ENCODE measurements at places on chromosomes 16 and 17.

GRCh38 chr16:9847146-9847545 lies 335.1 kb downstream of the GRIN2A start:
- DNase-seq, result no peak

DNA sequence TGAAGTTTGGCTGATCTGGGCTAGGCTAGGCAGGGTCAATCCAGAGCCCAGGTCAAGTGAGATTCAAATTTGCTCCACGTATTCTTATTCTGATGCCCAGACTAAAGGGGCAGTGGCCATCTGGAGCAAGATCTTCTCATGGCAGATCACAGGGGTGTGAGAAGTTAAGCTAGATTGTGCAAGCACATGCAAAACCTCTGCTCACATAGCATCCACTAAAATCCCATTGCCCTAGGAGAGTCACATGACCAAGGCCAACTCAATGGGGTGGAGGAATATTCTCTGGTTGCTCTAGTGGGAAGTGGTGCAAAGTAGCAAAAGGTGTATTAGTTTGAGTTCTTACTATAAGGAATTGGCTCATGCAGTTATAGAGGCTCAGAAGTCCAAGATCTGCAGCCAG lies 318.4 kb upstream of the ASIC2 start:
- no peak for DNase-seq

GRCh38 chr16:2298621-2299020 lies 30.7 kb upstream of the RNPS1 start:
- no peak for DNase-seq

- DNase-seq, result no peak
Measured at GRCh38 chr17:192666-193425, 11.4 kb upstream of the DOC2B start.

DNA sequence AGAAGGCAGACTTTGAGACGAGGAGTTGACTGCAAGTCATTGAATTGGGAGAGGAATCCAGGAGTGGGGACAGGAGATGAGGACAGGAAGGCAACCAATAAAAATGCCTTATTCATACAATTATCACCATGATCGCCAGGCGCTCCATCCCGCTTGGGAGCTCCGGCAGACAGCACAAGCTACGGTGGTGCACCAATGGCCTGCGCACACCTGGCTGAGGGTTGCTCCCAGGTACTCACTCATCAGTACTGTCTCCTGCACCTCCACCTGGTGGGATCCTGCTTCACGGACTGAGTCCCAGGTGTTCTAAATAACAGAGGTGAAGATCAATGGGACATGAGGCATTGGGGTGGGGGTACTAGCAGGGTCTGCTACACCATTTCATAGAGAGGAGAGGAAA lies 160.0 kb upstream of the TNRC6C start:
- DNase-seq, result no peak

DNA sequence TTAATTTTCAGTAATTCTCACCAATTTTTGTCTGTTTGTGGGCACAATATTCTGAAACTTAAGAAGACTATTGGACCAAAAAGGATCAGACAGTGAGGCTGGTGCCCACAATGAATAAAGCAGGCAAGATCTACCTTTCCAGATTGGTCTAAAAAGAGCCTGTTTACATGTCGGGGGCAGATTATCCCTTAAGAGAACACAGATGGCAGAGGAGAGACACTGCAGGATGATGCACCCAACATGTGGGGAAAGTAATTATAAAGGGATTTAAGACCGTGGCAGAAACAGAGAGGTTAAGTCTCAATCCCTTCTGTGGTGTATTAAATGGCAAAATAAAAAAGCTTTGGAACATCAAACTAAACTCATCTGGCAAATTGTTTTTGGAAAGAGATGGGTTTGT lies 331.8 kb upstream of the CDH11 start:
- no peak for DNase-seq

- no peak for DNase-seq
Measured at GRCh38 chr17:43553573-43553972, 7.4 kb upstream of the ETV4 start.

DNA sequence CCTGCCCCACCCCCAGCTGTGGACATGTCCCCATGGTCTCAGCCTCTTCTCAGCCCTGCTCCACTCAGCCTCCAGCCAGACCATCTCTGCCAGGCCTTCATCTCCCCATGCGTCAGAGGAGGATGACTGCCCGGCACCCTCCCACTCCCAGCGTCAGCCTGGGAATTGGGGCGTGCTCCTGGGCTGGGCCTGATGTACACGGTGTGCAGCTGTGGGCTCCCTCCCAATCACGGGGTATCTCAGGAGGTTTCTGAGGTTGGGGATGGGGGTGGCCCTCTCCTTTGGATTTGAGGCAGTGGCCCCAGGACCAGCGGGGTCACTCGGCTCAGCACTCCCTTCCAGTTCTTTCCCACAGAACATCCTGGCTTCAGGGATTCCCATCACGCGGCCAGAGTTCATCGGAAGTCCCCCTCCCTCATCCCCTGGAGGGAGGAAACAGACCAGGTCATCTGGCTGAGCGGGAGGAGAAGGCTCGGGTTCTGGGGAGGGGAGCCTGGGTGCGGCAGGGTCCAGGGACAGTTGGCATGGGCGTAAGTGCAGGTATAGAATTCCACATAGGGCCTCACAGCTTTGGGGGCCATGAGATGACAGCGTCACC lies 36.9 kb downstream of the SOCS3 start:
- DNase-seq, result no peak
